ENCODE measurements at places on chromosomes 16 and 17.

- DNase-seq, result no peak
Measured at GRCh38 chr17:18858567-18859245, 775 bp downstream of the PRPSAP2 start.

GRCh38 chr16:21611556-21612384 lies 12.4 kb downstream of the METTL9 start:
- DNase-seq, result peak; percentile 21

DNA sequence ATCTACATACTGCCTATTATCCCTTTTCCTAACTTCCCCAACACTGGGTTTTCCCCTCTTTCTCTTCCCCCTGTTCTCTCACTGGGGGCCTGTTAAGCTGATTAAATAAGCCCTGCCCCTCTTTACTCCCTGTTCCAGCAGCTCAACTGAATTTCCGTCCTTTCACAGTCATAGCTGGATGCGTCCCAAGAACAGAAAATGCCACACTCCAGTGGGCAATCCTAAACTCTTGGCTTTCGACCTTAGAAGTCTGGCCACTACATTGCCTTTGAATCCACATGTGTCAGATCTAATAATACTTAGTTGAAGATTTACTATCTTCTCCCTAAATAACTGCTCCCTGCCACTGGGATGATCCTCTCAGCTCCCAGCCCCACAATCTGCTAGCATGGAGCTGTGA lies 34.5 kb downstream of the KCNJ16 start:
- DNase-seq, result no peak

GRCh38 chr17:73313526-73314127 lies 1.8 kb upstream of the CDC42EP4 start:
- DNase-seq, result no peak

GRCh38 chr16:2838928-2839327 lies 8.8 kb downstream of the ZG16B start:
- peak; percentile 43 for DNase-seq
